Breast epithelium (tissue), 4 donors: ENCODE measurements at places on chromosomes 4 and X. TPM values are rescaled to one million over a fixed set of nuclear protein-coding genes. Genes with fewer than 3 reads are reported as not detected.

LANCL3 gene
- 0.33 TPM for total RNA-seq

DNA sequence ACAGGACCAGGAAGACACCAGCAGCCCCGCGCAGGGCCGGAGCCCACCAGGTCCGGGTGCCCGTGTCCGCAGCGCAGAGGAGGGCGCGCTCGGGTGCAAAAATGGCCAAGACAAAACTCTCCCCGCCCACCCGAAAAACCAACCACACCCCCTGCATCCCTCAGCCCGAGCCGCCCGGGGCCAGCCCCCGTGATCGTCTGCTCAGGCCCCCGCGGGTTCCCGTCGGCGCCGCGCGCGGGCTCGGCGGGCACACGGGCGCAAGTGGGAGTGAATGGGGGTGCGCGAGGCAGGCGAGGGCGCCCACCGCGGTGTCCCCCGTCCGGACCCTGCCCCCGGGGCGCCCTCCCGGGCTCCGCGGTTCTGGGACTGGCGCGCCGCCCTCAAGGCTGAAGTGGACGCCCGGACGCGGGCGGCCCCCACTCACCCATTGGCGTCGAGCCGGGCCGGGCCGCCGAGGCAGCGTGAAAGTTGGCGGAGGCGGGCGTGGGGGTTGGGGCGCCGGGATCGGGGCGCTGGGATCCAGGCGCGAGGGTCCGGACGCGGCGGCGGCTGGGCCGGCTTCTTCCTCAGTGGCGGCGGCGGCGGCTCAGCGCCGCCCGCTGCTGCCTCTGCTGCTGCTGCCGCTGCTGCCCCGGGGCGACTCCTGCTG, 393 bp downstream of the SH3KBP1 start:
- H3K4me3 ChIP-seq, result peak overlapping the region; percentile 64
- H3K36me3 ChIP-seq, result no peaks in the 10 kb centered on the region
- peaks cover 3% of the 10 kb centered on the region for H3K4me1 ChIP-seq
- no peaks in the 10 kb centered on the region for H3K27me3 ChIP-seq
- peak overlapping the region; percentile 88 for H3K27ac ChIP-seq
- DNase-seq, result no peak

GRCh38 chr4:184439856-184440594, 34.3 kb downstream of the IRF2 start:
- peak overlapping the region; percentile 47 for H3K4me3 ChIP-seq
- DNase-seq, result no peak
- no peaks in the 10 kb centered on the region for H3K36me3 ChIP-seq
- no peaks in the 10 kb centered on the region for H3K4me1 ChIP-seq
- H3K27ac ChIP-seq, result peak overlapping the region; percentile 41

GRCh38 chr4:93659629-93660028, 168.9 kb upstream of the ATOH1 start:
- H3K27me3 ChIP-seq, result no peaks in the 10 kb centered on the region
- H3K4me3 ChIP-seq, result no peak overlapping the region
- DNase-seq, result no peak
- no peaks in the 10 kb centered on the region for H3K4me1 ChIP-seq
- no peak overlapping the region for H3K27ac ChIP-seq

DNA sequence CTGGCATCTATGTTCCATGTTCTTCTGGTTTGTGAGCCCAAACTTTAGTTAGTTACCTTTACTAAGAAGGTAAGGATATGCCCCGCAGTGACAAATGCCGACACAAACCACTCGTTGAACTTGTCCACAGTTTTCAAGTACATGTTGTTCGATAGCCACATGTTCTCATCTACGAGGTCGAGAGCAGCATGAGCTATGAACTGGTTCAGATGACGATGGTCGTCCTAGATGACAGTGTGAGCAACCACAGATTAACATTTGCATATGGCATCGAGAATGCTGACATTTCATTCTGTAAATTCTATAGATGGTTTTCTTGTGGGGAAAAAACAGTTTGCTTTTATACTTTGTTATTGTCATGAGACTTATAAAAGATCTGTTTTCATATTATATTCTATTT, 18.0 kb downstream of the TRAPPC2 start:
- H3K27me3 ChIP-seq, result no peaks in the 10 kb centered on the region
- H3K4me1 ChIP-seq, result no peaks in the 10 kb centered on the region
- DNase-seq, result no peak
- H3K4me3 ChIP-seq, result no peak overlapping the region
- no peak overlapping the region for H3K27ac ChIP-seq

DNA sequence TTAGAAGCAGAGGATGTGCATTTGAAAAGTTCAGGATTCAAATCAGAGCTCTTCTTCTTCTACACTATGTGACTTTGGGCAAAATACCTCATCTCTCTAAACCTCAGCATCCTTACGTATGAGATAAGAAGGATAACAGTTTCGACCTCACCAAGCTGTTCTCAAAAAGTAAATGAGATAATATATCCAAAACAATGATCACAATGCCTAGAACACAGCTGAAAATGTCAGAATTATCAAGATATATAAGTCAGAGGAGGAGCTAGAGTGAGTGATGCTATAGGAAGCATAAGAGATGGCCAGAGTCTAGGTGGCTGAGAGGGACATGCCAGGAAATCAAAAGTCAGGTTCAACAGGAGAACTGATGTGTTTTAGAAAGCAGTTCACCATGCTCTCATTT, 168.0 kb downstream of the EFHC2 start:
- no peaks in the 10 kb centered on the region for H3K27me3 ChIP-seq
- DNase-seq, result no peak
- H3K4me1 ChIP-seq, result no peaks in the 10 kb centered on the region
- H3K27ac ChIP-seq, result no peak overlapping the region

- no peak for DNase-seq
- no peaks in the 10 kb centered on the region for H3K27me3 ChIP-seq
- no peaks in the 10 kb centered on the region for H3K36me3 ChIP-seq
- peak overlapping the region; percentile 70 for H3K4me3 ChIP-seq
- no peaks in the 10 kb centered on the region for H3K4me1 ChIP-seq
Observed at GRCh38 chr4:183798301-183799253, 106.5 kb upstream of the STOX2 start.

- H3K36me3 ChIP-seq, result no peaks in the 10 kb centered on the region
- H3K4me3 ChIP-seq, result no peak overlapping the region
- H3K4me1 ChIP-seq, result no peaks in the 10 kb centered on the region
- DNase-seq, result no peak
Observed at GRCh38 chr4:169975131-169975837, 50.9 kb downstream of the MFAP3L start.

PLXNA3 gene
- total RNA-seq, result 10.1 TPM

- H3K27ac ChIP-seq, result no peak overlapping the region
- peaks cover 18% of the 10 kb centered on the region for H3K27me3 ChIP-seq
- no peaks in the 10 kb centered on the region for H3K36me3 ChIP-seq
- no peak overlapping the region for H3K4me3 ChIP-seq
- no peak for DNase-seq
Observed at GRCh38 chrX:15321447-15321846, 6.0 kb upstream of the ASB11 start.

DNA sequence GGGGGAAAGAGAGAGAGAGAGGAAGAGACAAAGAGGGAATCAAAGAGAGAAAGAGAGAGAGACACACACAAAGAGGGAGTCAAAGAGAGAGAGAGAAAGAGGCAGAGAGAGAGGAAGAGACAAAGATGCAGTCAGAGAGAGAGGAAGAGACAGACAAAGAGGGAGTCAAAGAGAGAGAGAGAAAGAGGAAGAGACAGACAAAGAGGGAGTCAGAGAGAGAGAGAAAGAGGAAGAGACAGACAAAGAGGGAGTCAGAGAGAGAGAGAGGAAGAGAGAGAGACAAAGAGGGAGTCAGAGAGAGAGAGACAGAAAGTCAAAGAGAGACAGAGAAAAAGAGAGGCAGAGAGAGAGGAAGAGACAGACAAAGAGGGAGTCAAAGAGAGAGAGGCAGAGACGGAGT, 45.5 kb downstream of the MAGEA9 start:
- no peaks in the 10 kb centered on the region for H3K27me3 ChIP-seq
- H3K36me3 ChIP-seq, result no peaks in the 10 kb centered on the region
- no peak overlapping the region for H3K27ac ChIP-seq
- no peak overlapping the region for H3K4me3 ChIP-seq
- H3K4me1 ChIP-seq, result no peaks in the 10 kb centered on the region
- DNase-seq, result no peak

ERVMER34-1 gene
- total RNA-seq, result 1.6 TPM

OPHN1 gene
- total RNA-seq, result 20.2 TPM

DNA sequence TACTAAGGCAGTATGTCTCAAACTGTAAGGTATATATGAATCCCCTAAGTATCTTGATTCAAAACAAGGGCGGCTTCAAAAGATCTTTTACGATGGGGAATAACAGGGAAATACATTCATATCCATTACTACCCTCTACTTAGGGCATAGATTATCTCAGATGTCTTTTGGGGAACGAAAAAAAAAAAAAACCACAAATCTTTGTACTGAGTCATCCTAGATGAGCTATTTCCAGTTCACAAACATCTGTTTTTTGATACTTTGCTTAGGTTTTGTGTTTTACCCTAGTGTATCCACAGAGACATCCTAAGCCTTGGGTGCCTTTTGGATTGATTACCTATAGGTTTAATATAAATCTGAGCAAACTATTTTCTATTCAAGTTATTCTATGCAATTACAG, 457.2 kb downstream of the NLGN4X start:
- no peaks in the 10 kb centered on the region for H3K27me3 ChIP-seq
- no peak overlapping the region for H3K4me3 ChIP-seq
- no peak for DNase-seq
- H3K36me3 ChIP-seq, result no peaks in the 10 kb centered on the region
- H3K4me1 ChIP-seq, result no peaks in the 10 kb centered on the region
- no peak overlapping the region for H3K27ac ChIP-seq

GRCh38 chrX:120380699-120381098, 18.8 kb downstream of the ATP1B4 start:
- DNase-seq, result no peak
- no peak overlapping the region for H3K27ac ChIP-seq
- H3K27me3 ChIP-seq, result peaks cover 36% of the 10 kb centered on the region
- no peaks in the 10 kb centered on the region for H3K36me3 ChIP-seq
- H3K4me1 ChIP-seq, result no peaks in the 10 kb centered on the region

MAGEC1 gene
- not detected for total RNA-seq

- H3K4me3 ChIP-seq, result no peak overlapping the region
- DNase-seq, result no peak
- H3K36me3 ChIP-seq, result no peaks in the 10 kb centered on the region
- peaks cover 41% of the 10 kb centered on the region for H3K27me3 ChIP-seq
Observed at GRCh38 chrX:21745756-21746155, 12.2 kb downstream of the SMPX start.

SERPINA7 gene
- total RNA-seq, result not detected

GRIA3 gene
- total RNA-seq, result 2.6 TPM

NAAA gene
- 78.6 TPM for total RNA-seq

VEGFC gene
- total RNA-seq, result 11.2 TPM

DNA sequence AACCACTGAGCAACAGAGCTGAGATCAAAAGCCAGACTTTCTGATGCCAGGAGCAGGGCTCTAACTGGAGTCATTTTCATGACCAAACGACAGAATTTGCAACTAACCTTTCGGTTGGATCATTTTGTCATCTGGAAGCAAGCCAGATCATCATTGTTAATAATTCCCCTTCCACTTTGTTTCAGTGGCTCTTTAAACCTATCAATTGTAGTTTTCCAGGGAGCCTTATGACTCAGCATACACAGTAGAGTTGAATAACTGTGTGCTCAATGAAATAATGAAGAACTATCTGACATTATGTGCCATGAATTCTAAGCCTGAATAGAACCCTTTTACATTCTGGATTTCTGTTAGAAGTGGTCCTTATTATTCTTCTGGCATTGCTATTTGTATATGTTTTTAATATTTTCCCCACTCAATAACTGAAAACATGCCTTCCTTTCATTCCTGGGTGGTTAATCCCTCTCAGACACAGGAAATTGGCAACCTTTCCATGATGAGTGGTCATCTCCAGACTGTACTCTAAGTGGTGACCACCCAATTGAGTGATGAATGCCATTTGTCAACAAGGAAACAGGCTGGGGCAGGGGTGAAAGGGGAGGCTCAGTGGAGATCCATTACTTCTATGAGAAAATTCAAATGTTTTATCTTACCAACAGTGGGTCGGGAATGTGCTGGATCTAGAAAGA, 431.8 kb downstream of the BCOR start:
- no peaks in the 10 kb centered on the region for H3K27me3 ChIP-seq
- no peaks in the 10 kb centered on the region for H3K36me3 ChIP-seq
- no peak overlapping the region for H3K27ac ChIP-seq
- H3K4me1 ChIP-seq, result no peaks in the 10 kb centered on the region

VCX3A gene
- total RNA-seq, result not detected

ENOX2 gene
- total RNA-seq, result 15.2 TPM

NPY5R gene
- 1.6 TPM for total RNA-seq

CABS1 gene
- not detected for total RNA-seq

DNA sequence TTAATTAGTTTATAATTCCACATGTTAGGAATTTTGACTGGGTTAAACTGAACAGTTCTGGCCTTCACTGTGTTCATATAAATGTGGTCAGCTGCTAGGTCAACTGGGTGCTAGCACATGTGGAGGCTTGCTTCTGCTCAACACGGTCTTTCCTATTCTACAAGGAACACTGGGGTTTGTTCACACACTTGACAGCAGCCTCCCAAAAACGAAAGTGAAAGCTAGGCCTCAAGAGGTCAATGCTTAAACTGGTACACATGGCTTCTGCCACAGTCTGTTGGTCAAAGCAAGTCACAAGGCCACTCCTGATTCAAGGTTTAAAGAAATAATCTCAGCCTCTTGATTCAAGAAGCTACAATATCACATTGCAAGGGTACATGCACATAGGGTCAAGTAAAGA, 126.5 kb downstream of the QDPR start:
- no peaks in the 10 kb centered on the region for H3K36me3 ChIP-seq
- H3K4me3 ChIP-seq, result no peak overlapping the region
- no peak overlapping the region for H3K27ac ChIP-seq
- DNase-seq, result no peak
- no peaks in the 10 kb centered on the region for H3K4me1 ChIP-seq

P2RY8 gene
- 1.5 TPM for total RNA-seq

GIMD1 gene
- not detected for total RNA-seq

DNA sequence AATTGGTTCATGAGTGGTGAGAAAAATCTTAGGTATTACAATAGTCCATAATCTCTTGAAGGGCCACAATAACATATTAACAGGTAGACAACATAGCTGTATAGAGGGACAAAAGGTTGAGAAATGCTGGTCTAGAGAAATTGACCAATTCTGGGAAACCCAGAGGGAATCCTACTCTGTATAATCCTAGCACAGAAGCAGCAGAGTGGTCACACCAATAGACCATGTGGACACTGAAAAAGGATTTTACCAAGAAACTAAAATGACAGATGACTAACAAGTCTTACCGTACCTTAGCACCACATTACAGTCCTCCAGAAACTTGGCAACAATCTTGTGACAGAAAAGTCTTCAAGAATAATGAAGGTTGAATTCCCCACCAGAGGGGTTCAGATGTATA, 169.1 kb upstream of the PCDH18 start:
- no peaks in the 10 kb centered on the region for H3K27me3 ChIP-seq
- no peaks in the 10 kb centered on the region for H3K36me3 ChIP-seq
- no peaks in the 10 kb centered on the region for H3K4me1 ChIP-seq
- no peak overlapping the region for H3K27ac ChIP-seq

PLXNB3 gene
- 12.3 TPM for total RNA-seq

- H3K27ac ChIP-seq, result no peak overlapping the region
- H3K4me1 ChIP-seq, result no peaks in the 10 kb centered on the region
- DNase-seq, result no peak
Observed at GRCh38 chrX:104270212-104270611, 15.5 kb upstream of the ESX1 start.
